ENCODE measurements at places on chromosomes 16 and 17.

GRCh38 chr16:31695667-31696066 lies 168.0 kb downstream of the AHSP start:
- DNase-seq: no peak

GRCh38 chr16:57867000-57867561 lies 64.8 kb upstream of the KIFC3 start:
- no peak for DNase-seq

GRCh38 chr17:45243750-45244149 lies 18.1 kb downstream of the SPATA32 start:
- DNase-seq: no peak

GRCh38 chr17:52756746-52757145 lies 598.2 kb upstream of the CA10 start:
- no peak for DNase-seq

GRCh38 chr16:60608971-60609370 lies 1427.3 kb downstream of the CDH8 start:
- DNase-seq: no peak

DNA sequence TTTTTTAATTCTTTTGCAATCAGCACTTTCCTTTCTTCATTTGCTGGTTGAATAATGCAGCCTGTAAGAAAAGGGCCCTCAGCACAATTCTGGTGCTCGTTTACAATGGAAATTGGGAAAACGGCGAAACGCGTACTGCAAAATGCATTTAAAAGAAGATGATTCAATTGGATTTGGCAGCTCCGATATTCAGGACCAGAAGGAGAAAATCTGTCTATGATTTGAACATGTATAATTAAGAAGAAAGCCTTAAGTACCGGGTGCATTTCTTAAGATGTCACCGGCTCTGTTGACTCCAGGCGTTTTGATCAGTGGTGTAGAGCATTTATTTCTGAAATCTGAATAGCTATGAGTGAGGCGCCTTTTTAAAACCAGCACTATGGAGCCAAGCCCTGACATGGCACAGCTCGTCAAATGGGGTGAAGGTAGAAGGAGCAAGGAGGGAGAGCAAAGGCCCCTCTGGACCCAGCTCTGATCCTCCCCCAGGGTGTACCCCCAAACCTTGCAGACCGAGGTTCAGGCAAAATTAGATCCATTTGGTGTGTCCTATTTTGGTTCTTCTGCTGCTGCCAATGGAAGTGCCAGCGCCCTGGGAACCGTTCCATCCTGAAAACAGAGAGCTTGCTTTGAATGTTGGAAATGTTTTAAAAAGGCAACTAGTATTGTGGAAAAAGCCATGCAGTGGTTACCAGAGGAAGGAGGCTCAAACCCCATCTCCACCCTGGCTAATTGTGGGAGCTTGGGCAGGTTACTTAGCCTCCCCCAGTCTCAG lies 161.4 kb upstream of the RPL38 start:
- DNase-seq: peak; percentile 28

Measured in putamen (tissue), 1 donor.